ENCODE measurements at places on chromosomes 13 and 19. TPM values are rescaled to one million over a fixed set of nuclear protein-coding genes. Genes with fewer than 3 reads are reported as not detected.

DNA sequence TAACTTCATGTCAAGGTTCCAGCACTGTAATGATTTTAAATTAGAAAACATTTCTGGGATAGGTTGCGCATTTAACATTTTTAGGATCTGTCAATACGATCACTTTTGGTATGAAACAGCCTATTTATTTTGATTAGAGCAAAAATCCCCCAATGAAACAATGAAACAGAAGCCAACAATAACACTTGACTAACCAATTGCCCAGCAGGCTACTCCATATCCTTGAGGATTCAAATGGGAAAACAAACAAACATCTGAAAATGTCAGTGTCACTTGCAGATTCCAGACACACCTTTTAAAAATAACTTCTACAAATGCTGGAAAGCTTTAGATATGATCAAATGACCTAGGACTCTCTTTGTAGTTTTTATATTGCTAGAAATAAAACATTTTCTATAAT, 1412.5 kb upstream of the PRR20A start:
- DNase-seq: no peak

The NLRP4 gene
- not detected for total RNA-seq

The DAND5 gene
- not detected for total RNA-seq

GRCh38 chr13:66087269-66087710, 1142.8 kb downstream of the PCDH9 start:
- no peak for DNase-seq

The SYT5 gene
- total RNA-seq: not detected

The TNNI3 gene
- not detected for total RNA-seq

- DNase-seq: no peak
Measured at GRCh38 chr19:43984687-43985000, 656 bp downstream of the ZNF155 start.

DNA sequence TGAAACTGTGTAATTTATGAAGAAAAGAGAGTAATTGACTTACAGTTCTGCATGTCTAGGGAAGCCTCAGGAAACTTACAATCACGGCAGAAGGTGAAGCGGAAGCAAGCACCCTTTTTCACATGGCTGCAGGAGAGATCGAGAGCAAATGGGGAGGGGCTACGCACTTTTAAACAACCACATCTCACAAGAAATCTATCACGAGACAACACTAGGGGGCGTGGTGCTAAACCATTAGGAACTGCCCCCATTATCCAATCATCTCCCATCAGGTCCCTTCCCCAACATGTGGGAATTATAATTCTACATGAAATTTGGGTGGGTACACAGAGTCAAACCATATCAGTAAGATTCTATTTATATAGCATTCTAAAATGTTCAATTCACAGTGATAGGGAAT, 114.8 kb upstream of the TRPC4 start:
- DNase-seq: no peak

GRCh38 chr19:23512151-23512925, 117.1 kb upstream of the ZNF91 start:
- DNase-seq: no peak

- no peak for DNase-seq
Measured at GRCh38 chr19:17339088-17339741, 1.9 kb downstream of the GTPBP3 start.

DNA sequence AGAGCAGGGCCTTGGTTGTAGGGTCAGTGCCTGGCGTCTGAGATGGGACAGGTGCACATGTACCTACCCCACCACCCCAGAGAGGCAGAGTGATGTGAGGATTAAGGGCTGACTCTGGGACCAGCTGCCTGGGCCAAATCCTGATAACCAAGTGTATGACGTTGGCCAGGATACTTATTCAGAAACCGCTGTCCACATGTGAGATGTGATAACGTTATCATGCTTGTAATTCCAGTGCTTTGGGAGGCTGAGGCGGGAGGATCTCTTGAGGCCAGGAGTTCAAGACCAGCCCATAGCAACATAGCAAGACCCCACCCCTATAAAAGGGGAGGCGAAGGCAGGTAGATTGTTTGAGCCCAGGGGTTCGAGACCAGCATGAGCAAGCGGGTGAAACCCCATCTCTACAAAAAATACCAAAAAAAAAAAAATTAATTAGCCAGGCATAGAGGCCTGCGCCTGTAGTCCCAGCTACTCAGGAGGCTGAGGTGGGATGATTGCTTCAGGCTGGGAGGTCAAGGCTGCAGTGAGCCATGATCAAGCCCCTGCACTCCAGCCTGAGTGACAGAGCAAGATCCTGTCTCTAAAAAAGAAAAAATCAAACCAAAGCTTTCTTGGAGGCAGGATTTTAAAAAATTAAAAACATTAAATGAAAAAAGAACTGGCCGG, 10.0 kb downstream of the ADGRE5 start:
- DNase-seq: no peak

The LIN37 gene
- total RNA-seq: 13.3 TPM

The ZNF763 gene
- total RNA-seq: 1.9 TPM

DNA sequence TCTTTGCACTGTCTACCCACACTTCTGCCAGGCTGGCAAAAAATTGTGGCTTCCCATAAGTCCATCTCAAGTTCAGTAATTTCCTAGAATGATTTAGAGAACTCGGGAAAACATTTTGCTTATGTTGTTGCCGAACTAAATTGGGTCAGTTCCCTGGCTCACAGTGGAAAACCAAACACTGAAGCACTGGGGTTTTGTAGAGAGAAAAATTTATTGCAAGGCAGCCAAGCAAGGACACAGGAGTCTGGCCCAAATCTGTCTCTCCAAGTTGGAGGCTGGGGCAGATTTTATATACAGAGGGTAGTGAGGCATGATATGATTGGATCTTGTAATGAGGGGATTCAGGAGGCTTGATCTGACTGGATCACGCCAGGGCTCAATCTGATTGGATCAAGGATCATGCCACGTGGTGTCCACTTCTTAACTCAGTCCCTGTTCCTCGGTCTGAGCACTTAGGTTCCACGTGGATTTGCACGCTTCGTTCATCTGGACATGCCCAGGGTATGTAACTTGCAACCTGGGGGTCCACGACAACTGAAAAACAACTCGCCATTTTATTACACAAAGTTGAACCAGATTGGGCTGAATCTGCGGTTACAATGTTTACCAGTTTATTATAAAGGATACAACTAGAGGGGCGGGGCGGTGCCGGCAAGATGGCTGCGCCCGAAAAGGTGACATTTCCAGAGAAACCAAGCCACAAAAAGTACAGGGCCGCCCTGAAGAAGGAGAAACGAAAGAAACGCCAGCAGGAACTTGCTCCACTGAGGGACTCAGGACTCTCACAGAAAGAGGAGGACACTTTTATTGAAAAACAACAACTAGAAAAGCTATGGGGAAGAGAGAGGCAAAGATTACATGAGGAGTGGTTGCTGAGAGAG, 7.3 kb downstream of the CD209 start:
- no peak for DNase-seq

The CCL25 gene
- total RNA-seq: not detected

The REX1BD gene
- total RNA-seq: 33.3 TPM

DNA sequence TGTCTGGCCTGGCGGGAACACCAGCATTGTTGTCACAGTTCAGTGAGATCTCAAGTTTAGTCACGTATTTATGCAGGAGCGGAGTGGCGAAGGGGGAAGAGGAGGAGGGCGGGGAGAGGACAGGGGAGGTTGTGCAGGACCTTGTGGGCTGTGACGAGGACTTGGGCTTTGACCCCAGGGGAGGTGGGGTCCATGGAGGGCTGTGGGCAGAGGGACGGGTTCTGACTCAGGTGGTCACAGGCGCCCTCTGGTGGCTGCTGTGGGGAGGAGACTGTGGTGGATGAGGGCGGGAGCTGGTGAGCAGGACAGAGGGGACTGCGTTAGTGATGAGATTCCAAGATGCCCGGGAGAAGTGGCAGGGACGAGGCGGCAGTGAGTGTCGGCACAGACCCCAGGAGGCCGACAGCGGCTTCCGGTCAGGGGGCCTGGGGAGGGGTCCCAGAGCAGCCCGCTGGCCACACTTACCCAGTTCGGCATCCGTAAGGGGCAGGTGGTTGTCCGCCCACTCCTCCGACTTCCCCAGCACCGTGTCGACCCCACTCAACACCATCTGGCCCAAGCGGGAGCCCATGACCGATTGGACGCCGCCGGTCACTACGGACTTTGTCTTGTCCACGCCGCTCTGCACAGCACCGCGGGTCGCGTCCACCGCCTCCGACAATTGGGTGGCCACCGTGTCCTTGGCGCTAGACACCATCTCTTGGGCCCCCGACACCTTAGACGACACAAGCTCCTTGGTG, 15.7 kb downstream of the PLIN3 start:
- peak; percentile 93 for DNase-seq

GRCh38 chr19:4673726-4674125, 3.6 kb upstream of the MYDGF start:
- DNase-seq: no peak

GRCh38 chr13:102040812-102041211, 361.0 kb downstream of the FGF14 start:
- no peak for DNase-seq

The TPM4 gene
- 695 TPM for total RNA-seq

DNA sequence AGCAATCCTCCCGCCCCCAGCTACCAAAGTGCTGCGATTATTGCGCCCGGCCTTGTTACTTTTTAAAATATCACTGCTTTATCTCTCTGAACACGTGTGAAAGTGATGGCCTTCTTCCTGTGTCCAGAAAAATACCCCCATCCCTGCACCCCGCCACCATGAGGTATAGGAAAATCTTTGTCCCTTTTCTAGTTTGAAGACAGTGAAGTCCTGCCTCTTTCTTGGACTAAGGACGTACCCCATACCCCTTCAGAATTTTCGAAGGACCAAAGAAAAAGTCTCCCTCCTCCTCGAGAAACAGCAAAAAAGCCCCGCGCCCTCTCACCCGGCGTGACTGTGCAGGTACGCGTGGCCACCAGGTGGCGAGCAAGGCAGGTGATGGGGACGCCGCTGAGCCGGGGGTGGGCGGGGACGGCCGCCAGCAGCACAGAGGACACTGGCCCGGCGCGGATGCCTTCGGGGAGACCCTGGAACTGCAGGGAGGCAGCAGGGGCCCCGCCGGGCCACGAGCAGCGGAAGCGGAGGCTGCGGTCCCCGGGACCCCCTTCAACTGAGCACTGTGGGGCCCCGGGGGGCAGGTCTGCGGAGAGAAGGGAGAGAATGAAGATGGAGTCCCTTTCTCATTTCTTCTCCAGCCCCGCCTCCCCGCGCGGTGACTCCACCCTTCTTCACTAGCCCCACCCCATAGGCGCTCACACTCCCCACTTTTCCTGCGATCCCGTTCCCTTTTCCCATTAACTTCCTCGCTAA, 3.2 kb downstream of the VSIG10L start:
- DNase-seq: peak; percentile 96

DNA sequence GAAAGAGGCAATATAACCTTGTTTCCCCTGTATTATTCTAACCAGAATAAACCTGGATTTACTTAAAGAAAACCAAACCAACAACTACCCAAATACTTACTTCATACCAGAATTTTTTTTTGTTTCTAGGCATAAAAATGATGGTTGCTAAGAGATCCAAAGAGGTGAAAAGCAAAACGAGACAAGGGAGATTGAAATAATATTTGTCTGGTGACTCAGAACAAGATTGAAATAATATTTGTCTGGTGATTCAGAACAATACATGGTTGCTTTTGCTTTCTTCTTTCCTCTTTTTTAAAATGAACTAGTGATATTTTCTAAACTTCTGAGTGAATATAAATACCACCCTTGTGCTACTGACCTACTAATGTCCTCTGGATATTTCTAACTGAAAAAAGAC, 592.9 kb downstream of the KCTD12 start:
- no peak for DNase-seq

The CEACAM1 gene
- total RNA-seq: 5.1 TPM

GRCh38 chr13:47281991-47282390, 385.1 kb upstream of the HTR2A start:
- no peak for DNase-seq

DNA sequence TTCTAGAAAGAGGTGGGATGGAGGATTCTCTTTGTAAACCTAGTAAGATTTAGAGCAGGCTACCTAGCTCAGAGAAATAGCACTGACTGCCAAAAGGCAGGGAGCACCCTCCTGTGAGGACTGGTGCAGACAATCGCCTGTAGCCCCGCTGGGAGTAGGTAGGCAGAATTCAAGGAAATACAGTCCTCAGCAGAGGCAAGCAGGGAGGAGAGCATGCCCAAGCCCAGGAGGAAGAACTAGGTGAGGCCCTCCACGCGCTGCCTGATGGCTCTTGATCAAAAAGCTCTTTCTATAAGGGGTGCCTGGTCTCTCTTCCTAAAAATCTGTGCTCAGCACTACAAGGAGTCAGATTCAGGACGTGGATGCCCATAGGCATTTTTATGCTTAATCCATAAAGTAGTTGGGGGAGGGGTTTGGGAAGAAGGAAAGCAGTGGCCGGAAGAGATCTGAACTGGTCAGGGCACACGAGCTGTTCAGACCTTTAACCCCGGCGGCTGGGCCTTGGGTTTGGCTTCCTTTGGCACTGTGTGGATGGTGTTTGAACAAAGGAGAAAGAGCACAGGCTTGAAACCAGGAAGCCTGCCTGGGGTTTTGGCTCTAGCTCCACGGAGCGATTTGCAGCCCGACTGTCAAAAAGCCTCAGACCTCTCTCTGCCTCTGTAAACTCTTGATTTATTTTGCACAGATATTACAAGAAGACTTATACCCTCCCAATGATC, 320.6 kb downstream of the FOXO1 start:
- DNase-seq: no peak

- DNase-seq: no peak
Measured at GRCh38 chr13:34720618-34721017, 221.5 kb upstream of the NBEA start.

DNA sequence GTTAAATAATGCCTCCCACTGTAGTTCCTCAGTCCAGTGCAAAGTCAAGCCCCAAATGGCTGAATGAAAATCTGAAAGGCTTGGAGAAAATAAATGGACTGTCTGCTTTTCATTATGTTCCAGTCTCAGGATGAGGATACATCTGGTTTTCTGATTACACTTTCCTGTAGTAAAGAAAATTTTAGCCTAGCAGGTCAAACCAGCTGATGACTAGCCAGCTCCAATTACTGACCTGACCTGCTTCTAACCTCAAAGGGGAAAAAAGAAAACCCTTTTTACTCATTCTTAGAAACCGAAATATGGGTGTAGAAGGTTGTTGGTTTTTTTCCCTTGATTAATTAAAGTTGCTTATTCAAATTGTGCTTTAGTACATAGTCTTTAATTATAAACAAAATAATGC, 418.4 kb downstream of the EFNB2 start:
- DNase-seq: no peak

DNA sequence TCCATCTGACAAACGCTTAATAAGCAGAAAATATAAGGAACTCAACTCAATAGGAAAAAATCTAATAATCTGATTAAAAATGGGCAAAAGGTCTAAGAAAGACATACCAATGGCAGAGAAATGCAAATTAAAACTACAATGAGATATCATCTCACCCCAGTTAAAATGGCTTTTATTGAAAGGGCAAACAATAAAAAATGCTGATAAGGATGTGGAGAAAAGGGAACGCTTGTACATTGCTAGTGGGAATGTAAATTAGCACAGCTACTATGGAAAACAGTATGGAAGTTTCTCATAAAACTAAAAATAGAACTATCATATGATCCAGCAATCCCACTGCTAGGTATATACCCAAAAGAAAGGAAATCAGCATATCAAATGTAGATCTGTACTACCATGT, 508.8 kb upstream of the GPC6 start:
- DNase-seq: no peak

The SLC44A2 gene
- 158 TPM for total RNA-seq

All from aorta (tissue), 5 donors.